ENCODE measurements at places on chromosomes 13 and 19.

- no peak for DNase-seq
Observed at GRCh38 chr13:109655611-109656010, 130.8 kb downstream of the IRS2 start.

DNA sequence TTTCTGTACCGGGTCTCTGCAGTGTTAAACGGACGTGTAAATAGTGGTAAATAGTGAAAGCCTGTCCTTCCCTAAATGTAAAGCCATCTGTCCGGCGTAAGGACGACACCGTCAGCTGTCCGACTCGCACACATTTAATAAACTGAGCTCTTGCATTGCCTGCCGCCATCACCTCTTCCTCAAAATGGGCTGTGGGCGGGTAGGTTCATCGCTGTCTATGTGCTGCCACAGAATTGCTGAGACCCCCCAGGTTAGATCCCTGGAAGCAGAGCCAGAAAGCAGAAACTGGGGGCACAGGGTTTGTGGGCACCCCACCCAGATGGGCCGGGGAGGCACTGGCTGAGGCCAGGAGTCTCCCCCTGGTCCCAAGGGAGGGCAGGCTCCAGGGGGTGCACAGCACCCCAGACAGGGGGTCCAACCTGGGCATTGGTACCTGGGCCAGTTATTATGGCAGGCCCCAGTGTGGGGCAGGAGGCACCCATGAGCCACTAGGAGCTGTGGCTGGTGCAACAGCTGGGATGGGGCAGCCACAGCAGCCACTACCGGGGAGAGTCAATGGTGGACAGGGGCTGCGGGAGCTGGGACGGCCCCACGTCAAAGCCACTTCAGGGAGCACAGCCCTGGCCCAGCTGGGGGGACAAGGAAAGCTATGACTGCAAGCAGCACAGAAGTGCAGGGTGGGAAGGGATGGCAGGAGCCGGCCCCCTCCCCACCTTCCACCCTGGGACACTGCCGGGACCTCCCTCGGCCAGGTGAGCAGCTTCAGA lies 5.7 kb downstream of the C19orf25 start:
- DNase-seq, result no peak

- no peak for DNase-seq
Observed at GRCh38 chr19:57667228-57667627, 1.5 kb upstream of the ZSCAN4 start.

DNA sequence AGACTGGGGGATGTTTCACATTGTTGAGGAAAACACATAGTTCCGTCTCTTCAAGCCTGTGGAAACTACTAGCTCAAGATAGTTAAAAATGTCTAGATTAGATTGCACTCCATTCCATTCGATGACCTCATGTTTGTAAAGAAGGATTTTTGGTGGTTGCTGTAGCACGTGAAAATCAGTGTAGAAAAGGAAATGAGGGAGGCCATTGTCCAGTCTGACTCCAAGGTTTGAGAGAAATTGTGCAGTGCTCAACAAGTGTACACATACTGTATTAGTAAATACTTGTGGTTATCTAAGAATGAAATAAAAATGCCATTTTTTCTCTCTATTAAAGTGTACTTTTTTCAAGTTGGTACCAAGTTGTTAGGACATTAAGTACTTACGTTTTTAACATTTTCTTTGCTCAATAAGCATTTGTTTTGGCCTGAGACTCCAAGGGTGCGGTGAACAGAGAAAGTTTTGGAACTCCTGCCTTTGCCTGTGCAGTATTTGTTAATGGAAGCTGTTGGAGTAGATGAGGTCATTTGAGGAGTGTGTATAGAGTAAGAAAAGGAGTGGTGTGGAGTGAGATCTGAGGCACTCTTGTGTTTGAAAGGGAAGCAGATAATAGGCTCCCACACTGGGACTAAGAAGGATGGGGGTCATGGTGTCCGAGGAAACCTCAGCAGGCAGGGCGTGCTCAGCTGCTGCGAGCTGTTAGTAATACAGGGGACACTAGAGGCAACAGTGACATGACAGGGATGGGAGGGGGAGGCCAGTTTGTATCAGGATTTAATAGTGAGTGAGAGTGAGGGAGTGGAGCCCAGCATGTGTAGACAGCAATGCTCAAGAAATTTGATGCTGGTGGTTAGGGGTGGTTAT lies 4.4 kb downstream of the WASF3 start:
- no peak for DNase-seq

GRCh38 chr19:48113190-48113917 lies 2.7 kb upstream of the PLA2G4C start:
- no peak for DNase-seq
